ENCODE measurements at places on chromosomes 13 and 19.
A peak's percentile ranks its signal among the peaks of the same experiment; 100 is the strongest.

DNA sequence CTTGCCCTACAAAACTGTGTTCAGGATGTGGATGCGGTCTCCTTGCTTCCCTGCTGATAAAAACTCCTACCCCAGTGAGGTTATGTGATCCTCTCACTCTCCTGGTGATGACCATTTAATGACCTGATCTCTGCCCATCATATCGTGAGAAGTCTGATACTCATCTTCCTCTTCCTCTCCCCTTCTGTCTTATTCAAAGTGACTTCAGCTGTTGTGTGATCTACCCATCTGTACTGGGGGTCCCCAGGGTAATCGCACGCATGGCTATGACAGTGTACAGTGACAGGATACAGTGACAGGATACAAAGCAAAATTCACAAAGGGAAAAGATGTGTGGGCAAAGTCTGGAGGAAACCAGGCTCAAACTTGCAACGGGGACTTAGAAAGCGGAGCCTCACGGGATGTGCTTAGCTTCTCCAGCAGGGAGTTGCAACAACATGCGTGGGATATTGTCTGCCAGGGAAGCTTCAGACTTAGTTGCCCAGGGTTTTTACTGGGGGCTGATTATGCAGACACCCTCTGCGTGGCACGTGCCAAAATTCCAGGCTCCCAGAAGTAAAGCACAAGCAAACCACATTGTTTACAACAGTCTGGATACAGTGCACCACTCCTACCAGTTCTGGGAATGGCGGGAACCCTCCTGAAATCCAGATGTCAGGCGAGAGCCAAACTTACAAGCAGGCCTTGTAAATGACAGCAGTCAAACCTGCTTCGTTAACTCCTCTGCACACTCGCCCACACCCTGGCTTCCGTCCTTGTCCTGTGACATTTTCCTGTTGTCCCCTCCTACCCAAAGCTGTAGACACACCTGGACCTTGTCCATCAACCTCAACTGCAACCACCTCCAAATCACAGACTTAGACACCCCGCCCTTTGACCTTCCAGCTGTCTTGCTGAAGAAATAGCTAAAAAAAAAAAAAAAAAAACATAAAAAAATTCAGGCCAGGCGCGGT, 18.0 kb upstream of the GARRE1 start:
- no peak for DNase-seq

DNA sequence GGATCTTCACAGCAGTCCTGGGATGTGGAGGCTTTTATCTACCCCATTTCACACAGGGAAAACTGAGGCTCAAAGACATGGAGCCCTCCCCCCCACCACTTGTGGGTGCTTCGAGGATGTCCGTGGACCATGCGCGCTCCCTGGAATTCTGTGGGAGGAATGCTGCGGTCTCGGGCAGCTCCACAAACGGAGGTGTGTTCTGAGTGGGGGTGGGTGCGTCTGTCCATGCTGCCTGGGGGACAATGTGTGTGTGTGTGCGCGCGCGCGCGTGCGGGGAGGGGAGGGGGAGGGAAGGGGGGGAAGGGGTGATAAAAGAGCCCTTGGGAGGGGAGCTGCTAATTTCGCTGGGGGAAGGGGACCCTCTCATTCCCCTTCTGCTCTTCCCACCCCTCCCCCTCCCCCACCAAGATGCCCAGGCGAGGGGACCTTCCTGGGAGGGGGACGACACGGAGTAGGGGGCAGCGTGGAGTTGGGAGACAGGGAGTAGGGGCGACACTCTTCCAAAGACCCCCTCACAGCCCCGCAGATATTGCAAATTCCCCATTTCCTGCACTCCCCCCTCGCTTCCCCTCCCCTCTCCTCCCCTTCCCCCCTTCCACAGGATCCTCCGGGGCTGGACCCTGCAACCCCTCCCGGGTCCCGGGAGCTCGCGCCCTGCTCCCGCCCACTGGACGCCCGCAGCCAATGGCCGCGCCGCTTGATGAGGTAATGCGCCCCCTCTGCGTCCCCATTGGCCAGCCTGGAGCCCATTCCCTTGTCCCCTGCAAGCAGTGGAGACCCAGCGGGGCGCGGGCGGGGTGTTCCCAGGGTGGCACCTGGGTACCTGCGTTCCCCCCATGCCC, 18.9 kb upstream of the ZNRF4 start:
- peak; percentile 82 for DNase-seq

DNA sequence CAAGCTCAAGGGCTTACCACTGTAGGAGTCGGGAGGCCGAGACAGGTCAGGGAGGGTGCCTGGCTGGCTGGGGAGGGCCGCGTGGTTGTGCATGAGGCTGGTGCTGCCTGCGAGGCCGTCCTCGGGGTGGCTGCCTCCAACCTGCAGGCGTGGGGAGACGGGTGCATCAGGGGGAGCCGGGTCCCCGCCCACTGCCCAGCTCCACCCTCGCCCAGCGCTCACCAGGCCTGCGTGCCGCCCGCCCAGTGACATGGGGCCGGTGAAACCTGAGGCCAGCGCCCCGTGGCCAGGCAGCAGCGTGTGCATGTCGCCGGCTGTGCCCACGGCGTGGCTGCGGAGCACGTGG, 13.8 kb upstream of the UQCR11 start:
- no peak for DNase-seq

DNA sequence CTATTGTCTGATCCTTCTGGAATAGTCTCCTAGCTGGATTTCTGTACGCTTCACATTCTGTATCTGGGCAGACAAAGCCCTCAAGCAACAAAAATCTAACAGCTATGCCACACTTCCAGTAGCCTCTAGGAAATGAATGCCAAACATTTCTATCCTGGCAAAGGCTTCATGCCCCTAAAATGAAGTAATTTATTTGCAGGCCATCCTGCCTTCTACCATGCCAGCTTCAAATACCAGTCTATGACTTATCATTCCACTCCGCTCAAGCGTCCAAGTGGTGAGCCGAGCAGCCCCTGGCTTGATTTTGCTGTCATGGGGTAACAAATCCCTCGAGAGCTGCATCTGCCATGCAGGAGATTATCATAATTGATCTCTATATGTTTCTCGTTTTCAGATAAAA, 86.9 kb downstream of the LHFPL6 start:
- DNase-seq, result peak; percentile 38

GRCh38 chr19:854549-854948, 2.4 kb downstream of the ELANE start:
- DNase-seq, result no peak

GRCh38 chr13:25992076-25992475, 59.7 kb downstream of the SHISA2 start:
- DNase-seq, result no peak

GRCh38 chr19:40754611-40755247, 3.7 kb downstream of the SNRPA start:
- no peak for DNase-seq
